ENCODE measurements at places on chromosomes 12 and 14. TPM values are rescaled to one million over a fixed set of nuclear protein-coding genes. Genes with fewer than 3 reads are reported as not detected.

- DNase-seq: peak; percentile 57
Observed at GRCh38 chr12:21656905-21657325, 727 bp downstream of the LDHB start.

DNA sequence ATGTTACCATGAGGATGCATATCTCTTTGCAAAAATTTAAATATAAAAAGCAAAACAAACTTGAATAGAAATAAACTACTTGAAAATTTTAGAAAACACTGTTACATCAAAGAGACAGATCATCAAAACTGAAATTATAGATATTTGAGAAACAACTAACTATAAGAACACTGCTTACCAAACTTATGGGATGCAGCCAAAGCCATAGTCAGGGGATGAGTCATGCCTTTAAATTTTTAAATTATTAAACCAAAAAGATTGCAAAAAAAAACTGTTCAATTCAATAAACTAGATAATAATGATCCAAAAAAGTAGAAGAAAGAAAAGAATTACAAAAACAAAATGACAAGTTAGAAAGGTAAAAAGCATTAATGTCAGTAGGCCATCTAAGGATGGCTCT is 7.5 kb downstream of the BDKRB2 start:
- DNase-seq: no peak

DNA sequence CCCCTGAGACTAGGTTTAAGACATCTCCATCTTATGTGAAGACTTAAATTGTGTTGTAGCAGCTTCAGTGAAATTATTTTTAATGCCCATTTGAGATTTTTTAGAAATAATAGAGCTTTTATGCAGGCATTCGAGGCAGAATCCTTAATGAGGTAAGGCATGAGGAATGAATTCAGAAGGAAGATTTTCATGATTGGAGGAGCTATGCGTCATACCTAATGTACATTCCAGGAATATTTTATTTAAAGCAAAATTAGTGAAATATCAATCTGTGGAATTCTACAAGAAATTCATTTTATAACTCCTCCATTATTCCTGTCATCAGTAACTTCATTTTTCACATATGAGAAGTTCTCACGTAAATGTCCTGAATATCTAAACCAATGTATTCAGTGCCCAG is 36.0 kb upstream of the GARIN6 start:
- DNase-seq: no peak

Gene PTGER2
- 12.9 TPM for total RNA-seq

Gene NYNRIN
- 0.22 TPM for total RNA-seq

Gene KLRC1
- total RNA-seq: not detected
